A375 (cell line): ENCODE measurements at places on chromosomes 6 and 20. TPM values are rescaled to one million over a fixed set of nuclear protein-coding genes. Genes with fewer than 3 reads are reported as not detected.

The SIRPB1 gene
- total RNA-seq, result 3.7 and 4.5 TPM in 2 replicates

The C6orf15 gene
- total RNA-seq, result not detected in 2 replicates

The PHACTR3 gene
- total RNA-seq, result not detected in 2 replicates

The AGER gene
- 0.64 and 2.6 TPM in 2 replicates for total RNA-seq

The TFAP2D gene
- not detected in 2 replicates for total RNA-seq

The LST1 gene
- not detected in 2 replicates for total RNA-seq

The PCK1 gene
- 0.04 TPM in 1 of 2 replicates, not detected in the other for total RNA-seq

The IGF2R gene
- total RNA-seq, result 33.0 and 40.7 TPM in 2 replicates

The SLC24A3 gene
- total RNA-seq, result 2.0 TPM in 2 replicates

The CRISP3 gene
- not detected in 2 replicates for total RNA-seq

The MAS1 gene
- not detected in 2 replicates for total RNA-seq

The MAP3K5 gene
- 4.8 and 5.1 TPM in 2 replicates for total RNA-seq

The FAM217A gene
- not detected in 2 replicates for total RNA-seq

The SIGLEC1 gene
- not detected in 2 replicates for total RNA-seq

The FILIP1 gene
- 0.11 TPM in 1 of 2 replicates, not detected in the other for total RNA-seq
